ENCODE measurements at places on chromosomes 4 and X. TPM values are rescaled to one million over a fixed set of nuclear protein-coding genes. Genes with fewer than 3 reads are reported as not detected.

DNA sequence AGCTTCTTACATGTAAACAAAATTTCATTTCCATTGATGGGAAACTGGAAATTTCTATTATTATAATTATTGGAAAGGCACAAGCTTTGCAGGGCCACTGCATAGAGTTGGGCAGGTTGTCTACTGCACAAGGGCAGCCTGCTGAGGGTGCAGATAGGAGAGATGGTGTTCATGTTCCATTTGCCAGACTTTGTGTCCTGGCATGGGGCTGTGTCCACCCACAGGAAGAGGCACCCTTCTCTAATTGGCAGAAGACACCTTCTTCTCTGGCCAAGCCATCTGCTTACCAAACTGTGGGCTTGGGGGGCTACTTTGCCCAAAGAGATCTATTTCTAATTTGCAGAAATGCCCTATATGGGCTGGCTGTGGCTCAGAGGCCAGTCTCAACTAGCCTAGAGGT lies 140.7 kb downstream of the GATB start:
- DNase-seq: no peak

- DNase-seq: no peak
Observed at GRCh38 chr4:62881901-62882300, 1527.3 kb downstream of the TECRL start.

The MAGEA12 gene
- total RNA-seq: not detected

The CYBB gene
- 13.7 TPM for total RNA-seq

DNA sequence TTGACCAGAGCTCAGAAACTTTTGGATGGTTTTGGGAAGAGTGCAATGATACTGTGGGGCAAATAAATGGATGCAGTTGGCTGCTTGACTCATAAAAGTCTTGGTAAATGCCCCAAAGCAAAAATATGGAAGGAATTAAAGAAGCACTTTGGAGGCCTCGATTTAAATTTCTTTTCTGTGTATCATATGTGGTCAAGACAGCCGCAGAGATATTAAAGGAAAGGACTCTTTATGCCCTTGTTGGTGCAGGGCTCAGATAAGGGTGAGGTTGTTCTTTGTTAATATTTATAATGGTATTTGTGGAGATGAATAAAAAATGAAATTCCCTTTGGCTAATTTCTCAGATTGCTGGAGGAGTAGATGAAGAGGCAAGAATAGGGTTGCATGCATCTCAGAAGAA lies 90.2 kb downstream of the NHS start:
- no peak for DNase-seq

DNA sequence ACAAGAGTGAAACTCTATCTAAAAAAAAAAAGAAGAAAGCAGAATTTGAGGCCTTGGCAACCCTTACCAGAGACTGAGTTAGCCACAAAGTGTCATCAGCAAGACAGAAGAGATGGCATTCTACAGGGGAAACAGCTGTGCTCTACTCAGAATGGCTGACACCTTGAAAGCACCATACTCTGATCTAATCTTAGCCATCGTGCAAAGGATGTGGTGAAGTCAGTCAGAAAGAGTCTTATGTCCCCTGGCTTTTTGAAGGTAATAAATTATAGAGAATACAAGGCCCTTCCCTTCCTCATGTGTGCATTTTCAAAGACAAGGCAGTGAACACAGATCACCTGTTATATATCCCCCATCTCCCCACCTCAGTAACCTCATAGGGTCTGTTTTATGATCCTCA lies 13.2 kb downstream of the CLNK start:
- DNase-seq: no peak

DNA sequence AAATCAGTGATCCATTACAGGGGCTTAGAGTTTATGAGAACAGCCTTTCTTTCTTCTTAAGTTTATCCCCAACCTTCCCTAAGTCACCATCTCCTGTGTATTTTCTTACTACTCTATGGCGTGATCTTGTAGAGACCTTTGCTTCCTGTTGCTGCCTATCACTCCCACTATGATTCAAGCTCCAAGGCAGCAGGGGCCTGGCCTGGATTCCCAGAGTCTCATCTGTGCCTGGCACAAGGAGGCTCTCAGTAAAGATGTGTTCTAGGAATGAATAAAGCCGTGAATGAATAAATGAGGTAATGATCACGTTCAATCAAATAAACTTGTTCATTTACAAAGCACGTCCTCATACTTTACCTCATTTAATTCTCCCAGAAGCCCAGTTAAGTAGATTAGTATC lies 45.4 kb downstream of the CC2D2A start:
- no peak for DNase-seq

The NPY2R gene
- total RNA-seq: not detected

DNA sequence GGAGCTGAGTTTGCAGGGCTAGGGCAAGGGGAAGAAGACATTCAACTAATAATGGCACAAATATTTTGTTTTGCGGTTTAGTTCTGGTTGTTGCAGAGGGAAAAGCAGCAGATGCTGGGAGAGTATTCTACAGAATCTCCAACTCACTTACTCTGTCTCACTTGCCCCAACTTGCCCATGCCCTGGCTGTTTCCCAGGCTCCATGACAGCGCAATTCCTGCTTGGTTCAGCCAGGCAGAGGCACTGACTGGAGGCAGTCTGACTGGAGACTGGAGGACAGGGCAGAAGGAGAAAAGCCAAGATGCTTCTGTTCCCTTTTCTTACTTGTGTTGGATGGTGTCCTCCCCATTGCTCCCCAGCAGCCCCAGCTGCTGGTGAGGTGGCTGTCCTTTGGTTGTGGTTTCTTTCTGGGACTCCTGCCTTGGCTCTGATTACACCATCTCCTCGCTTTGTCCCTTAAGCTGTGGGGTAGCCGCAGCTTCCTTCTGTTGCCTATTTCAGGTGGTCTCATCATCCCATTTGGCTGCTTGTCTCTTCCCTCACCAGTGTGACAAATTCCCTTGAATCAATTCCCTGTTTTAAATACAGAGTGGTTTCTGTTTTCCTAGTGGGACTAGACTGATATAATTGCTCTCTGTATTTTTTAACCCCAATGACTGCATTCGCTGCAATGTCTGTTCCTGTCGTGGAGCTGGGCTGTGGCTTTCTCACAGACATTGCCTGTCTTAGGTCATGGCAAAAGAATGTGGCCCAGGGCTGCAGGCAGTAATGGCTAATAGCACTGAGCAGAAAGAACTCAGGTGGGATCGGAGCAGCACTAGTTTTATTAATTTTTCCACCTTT lies 24.2 kb upstream of the RASL11B start:
- DNase-seq: peak; percentile 56

DNA sequence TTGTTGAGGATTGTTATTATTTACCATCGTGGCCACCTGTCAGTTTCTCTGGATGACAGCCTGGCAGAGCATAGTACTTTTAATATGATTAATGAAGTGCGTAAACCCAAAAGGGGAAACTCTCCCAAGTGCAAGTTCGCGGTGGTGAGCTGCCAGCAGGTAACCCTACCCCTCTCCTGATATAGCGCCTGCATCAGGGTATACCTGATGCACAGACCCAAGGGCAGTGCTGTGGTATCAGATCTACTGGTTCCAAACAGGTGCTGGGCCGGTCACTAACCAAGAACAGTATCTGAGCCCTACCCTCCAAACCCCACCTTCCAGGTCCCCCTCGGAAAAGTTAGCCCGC lies 1.6 kb downstream of the RNF150 start:
- no peak for DNase-seq

The XAGE5 gene
- total RNA-seq: not detected

- no peak for DNase-seq
Observed at GRCh38 chr4:128323401-128323800, 35.8 kb upstream of the PGRMC2 start.

- no peak for DNase-seq
Observed at GRCh38 chrX:19512961-19513360, 2.3 kb downstream of the MAP3K15 start.

The AREG gene
- 7.4 TPM for total RNA-seq

DNA sequence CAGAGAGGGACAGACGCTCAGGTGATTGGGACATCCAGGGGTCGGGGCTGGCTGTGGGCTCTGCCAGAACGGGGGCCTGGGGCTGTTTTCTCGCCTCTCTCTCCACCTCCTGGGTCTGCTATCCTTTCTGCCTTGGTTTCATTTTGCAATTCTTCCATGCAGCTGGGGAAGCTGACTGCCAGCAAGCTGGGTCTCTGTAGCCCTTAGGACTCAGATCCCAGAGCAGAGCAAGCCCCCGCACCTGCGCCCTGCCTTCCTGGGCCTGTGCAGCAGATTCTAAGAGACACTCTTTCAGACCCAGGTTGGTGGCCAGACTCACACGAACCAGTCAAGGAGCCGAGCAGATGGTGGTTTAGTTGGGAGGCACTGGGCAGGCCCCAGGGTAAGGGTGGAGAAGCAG lies 59.1 kb upstream of the GRPEL1 start:
- DNase-seq: no peak

GRCh38 chr4:173037242-173037641 lies 131.4 kb upstream of the GALNT7 start:
- no peak for DNase-seq

DNA sequence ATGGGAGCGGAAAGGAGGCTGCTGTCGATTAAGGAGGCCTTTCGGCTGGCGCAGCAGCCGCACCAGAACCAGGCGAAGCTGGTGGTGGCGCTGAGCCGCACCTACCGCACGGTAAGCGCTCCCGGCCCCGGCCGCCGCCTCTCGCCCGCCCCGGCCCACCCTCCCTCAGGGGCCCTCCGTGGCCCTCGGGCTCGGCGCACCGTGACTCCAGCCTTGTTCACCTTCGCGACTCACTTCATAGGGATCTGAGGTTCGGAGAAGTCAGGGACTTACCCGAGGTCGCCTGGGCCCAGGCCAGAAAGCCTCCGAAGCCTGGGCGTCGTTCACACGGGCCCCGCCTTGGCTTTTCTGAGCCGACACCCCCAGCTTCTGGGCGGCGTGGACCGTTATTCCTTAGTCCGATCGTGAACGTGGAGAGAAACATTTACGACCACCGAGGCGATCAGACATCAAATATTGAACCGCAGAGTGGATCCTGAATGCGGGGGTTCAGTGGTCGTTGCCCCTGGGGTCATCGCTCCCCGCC lies 362 bp downstream of the NCAPG start:
- no peak for DNase-seq

The FHDC1 gene
- 4.7 TPM for total RNA-seq

DNA sequence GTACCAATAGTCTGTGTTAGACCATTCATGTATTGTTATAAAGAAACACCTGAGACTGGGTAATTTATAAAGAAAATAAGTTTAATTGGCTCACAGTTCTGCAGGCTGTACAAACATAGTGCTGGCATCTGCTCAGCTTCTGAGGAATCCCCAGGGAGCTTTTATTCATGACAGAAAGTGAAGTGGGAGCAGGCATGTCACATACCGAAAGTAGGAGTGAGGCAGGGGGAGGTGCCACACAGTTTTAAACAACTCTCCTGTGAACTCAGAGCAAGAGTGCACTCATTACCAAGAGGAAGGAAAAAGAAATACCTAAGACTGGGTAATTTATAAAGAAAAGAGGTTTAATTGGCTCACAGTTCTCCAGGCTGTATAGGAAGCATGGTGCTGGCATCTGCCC lies 591.2 kb downstream of the PPP4R3C start:
- DNase-seq: no peak

- no peak for DNase-seq
Observed at GRCh38 chrX:148070504-148070877, 89.4 kb downstream of the FMR1NB start.

- DNase-seq: no peak
Observed at GRCh38 chrX:150663073-150663472, 30.1 kb upstream of the MTMR1 start.

DNA sequence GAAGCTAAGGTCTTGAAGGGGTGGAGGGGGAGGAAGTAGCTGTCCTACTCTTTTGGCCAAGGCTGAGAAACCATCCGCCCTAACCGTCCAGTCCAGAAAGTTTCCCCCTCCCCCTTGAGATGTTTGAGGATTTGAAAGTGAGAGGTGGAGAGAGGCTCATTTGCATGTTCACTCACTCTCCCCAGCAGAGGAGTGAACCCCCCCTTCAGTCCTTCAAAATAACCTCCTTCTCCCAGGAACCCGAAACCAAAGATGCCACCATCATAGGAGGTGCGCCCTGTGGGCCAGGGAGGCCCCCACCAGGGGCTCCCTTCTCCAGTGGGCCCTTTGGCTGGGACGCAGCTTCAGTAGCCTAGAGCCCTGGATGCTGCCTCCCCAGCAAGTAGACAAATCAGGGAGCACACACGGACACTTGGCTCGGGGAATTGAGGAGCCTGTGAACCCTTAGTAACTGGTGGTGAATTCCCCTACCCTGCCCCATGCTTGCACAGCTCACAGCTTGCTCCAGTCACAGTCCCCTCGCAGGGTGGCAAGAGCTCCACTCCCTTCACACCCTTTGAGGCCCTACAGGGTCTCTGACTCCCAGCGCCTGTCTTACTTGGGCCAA lies 25.6 kb downstream of the ELF4 start:
- no peak for DNase-seq

GRCh38 chr4:40309250-40309774 lies 25.8 kb upstream of the CHRNA9 start:
- DNase-seq: peak; percentile 90

DNA sequence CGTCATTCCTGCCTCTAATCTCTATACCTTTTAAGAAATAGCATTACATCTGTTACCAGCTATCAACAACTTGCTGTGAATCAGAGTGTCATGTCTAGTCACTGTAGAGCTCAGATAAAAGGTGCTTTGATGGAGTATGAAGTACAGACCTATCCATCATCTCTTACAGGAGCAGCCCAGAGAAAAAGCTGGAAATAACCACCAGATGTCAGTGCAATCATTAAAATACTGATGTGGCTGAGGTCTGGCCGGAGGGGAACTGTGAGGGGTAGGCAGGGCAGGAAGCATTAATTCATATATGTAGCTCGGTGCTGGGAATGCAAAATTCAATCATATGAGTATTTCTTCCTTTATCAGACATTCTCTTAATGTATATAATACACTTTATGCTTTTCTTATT lies 100.6 kb downstream of the AKAP4 start:
- no peak for DNase-seq

- no peak for DNase-seq
Observed at GRCh38 chr4:6177587-6178197, 22.7 kb downstream of the JAKMIP1 start.

The DSPP gene
- total RNA-seq: not detected

DNA sequence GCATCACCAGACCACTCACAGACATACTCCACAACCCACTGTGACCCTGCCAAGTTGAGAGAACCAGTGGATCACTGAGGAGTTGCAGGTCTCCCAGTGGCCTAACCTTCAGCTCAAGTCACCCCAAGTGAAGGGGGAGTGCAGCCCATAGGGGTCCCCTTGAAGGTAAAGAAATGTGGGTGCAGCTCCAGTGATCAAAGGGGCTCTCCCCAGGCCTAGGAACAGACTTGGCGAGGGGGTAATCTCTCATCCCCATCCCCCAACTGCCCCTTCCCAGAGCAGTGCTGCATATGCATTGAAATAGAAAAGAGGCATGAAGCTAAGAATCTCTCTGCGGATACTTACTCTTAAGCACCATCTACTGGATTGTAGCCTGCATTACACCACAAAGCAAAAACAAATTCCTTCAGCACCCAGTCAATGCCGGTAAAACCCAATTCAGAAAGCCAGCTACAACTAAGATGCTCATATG lies 27.0 kb downstream of the MAGEE1 start:
- no peak for DNase-seq

The MAGEB2 gene
- not detected for total RNA-seq

The RASL11B gene
- total RNA-seq: 14.5 TPM

The MUC7 gene
- total RNA-seq: not detected

The PDGFC gene
- total RNA-seq: 13.8 TPM

The RBMXL3 gene
- total RNA-seq: not detected

GRCh38 chr4:156774422-156774821 lies 197.2 kb downstream of the PDGFC start:
- no peak for DNase-seq

The ATP2B3 gene
- total RNA-seq: not detected

All from ureter (tissue), 1 donor.